ENCODE measurements at places on chromosomes 12 and 14.

DNA sequence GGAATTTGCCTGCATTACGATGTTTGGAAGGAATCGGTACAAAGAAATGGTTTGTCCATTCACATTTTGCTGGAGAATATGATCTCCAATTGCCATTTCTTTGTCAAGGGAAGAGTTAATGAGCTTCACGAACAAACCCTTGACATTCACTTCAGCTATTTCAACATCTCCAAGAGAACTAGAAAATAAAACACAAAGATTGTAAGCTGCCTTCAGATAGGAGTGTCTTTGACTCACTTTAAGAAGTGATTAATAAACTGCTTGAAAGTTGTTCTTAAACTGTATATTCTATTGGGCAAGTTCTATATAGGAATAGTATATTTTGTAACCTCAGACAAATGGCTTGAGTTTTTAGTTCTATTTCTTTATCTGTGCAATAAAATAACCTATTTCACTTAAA is 26.3 kb downstream of the LMNTD1 start:
- no peak for DNase-seq

- DNase-seq: no peak
These were observed 67.7 kb downstream of the BCL2L14 start for GRCh38 chr12:12138203-12139154.

- peak; percentile 63 for DNase-seq
These were observed 13.1 kb downstream of the COPZ1 start for GRCh38 chr12:54337854-54338650.

DNA sequence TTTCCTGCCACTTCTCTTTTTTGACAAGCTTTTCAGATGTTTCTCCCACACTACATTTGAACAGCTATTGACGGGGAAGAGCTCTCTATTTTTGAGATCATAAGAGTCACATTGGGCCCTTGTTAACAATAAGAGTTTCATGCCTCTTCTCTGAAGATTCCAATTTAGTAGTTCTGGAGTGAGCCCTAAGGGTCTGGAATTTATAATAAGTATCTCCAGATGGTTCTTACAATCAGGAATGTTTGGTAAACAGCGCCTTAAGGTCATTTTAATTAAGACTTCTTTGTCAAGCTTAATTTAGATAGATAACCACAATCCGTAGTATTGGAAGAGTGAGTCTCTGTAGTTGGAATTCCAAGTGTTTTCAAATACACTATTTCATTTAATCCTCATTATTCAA is 60.6 kb upstream of the HECTD1 start:
- DNase-seq: no peak

DNA sequence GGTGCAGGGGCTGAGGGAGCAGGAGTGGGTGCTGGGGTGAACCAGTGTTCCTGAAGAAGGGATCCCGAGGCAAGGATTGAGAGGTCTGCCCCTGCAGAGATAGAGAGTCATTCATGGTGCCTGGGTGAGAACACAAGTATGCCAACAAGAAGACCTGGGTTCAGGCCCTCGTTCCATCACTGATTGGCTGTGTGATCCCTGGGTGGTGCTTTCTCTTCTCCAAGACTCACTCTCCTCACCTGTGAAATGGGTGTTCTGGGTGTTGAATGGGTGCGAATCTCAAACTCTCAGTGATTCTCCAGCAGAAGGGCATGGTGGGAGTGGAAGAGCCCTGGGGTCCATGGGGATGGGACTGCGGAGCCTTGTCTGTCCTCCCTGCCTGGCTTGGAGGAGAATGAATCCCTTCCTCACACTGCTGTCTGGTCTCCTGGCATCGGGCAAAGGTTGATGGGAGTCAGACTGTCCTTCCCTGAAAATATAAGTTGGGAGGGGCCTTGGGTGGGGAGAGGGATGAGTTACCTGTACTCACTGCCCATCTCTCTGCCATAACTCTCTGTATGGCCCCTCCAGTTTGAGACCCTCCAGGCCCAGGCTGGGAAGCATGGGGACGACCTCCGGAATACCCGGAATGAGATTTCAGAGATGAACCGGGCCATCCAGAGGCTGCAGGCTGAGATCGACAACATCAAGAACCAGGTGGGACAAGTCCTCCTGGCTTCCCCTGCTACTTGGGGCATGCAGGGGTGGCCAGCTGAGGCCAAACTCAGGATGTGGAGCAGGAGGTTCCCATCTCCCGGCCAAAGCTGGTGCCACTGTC is 9.6 kb downstream of the KRT7 start:
- DNase-seq: no peak

GRCh38 chr12:115998794-115999478 is 278.6 kb downstream of the MED13L start:
- no peak for DNase-seq

- peak; percentile 89 for DNase-seq
These were observed 208.7 kb downstream of the KITLG start for GRCh38 chr12:88371416-88372183.

DNA sequence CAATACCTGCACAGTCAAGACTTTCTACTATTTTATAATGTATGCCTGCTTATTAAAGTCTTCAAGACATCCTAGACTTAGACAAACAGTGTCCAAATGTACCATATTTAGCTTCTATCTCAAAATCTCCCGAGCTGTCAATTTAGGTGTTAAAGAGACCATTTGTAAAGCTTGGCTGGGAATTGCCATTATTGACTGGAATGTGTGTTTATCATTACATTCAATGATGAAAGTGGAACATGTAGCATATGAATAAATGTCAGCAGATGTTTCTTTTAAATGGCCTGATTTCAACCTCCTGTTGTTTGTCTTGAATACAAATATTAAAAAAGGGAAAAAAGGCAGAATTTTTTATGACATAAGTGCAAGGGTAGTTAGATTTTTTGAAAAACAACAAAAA is 572.3 kb downstream of the PRKD1 start:
- no peak for DNase-seq

GRCh38 chr12:57058454-57058853 is 8.5 kb upstream of the MYO1A start:
- no peak for DNase-seq

DNA sequence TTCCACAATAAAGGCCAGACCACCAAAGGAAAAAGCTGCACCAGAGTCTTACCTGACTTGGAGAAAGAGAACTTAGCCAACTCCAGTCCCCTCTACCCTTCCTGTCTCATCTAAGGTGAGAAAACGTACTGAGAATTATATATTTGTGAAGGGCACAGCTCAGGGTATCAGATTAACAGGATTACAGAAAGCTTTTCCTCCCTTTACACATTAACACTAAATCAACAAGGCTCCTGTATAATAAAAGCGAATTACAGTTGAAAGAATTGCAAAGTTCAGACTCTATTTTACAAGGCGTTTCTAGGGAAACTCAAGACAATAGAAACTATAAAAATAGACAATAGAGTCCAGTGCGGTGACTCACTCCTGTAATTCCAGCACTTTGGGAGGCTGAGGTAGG is 82.7 kb upstream of the RPL10L start:
- no peak for DNase-seq

- DNase-seq: no peak
These were observed 80.2 kb downstream of the ANO6 start for GRCh38 chr12:45296046-45296586.

GRCh38 chr14:91956616-91957015 is 9.1 kb upstream of the FBLN5 start:
- DNase-seq: no peak

GRCh38 chr12:114700392-114701103 is 16.6 kb upstream of the TBX3 start:
- no peak for DNase-seq

DNA sequence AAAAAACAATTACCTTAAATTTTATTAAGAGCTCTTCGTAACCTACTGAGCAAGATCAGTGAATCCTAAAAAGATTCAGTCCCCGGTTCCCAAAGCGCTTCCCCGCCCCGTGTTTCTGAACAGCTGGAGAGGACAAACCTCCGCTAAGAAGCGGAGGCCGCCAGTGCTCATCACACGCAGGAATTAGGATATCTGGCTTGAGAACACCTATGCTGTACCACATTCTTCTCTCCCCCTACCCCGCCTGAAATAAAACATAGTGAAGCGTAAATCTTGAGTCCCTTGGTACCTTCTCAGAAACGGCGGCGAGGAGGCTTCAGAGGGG is 774 bp upstream of the WDR20 start:
- peak; percentile 48 for DNase-seq

- DNase-seq: peak; percentile 84
These were observed 52.6 kb downstream of the SEC23A start for GRCh38 chr14:39050389-39050788.

- DNase-seq: no peak
These were observed 38.9 kb downstream of the C14orf132 start for GRCh38 chr14:96077983-96078624.

- DNase-seq: no peak
These were observed 196.1 kb downstream of the SLC15A4 start for GRCh38 chr12:128627659-128628058.

- DNase-seq: no peak
These were observed 282.9 kb upstream of the FLRT2 start for GRCh38 chr14:85247071-85247470.

DNA sequence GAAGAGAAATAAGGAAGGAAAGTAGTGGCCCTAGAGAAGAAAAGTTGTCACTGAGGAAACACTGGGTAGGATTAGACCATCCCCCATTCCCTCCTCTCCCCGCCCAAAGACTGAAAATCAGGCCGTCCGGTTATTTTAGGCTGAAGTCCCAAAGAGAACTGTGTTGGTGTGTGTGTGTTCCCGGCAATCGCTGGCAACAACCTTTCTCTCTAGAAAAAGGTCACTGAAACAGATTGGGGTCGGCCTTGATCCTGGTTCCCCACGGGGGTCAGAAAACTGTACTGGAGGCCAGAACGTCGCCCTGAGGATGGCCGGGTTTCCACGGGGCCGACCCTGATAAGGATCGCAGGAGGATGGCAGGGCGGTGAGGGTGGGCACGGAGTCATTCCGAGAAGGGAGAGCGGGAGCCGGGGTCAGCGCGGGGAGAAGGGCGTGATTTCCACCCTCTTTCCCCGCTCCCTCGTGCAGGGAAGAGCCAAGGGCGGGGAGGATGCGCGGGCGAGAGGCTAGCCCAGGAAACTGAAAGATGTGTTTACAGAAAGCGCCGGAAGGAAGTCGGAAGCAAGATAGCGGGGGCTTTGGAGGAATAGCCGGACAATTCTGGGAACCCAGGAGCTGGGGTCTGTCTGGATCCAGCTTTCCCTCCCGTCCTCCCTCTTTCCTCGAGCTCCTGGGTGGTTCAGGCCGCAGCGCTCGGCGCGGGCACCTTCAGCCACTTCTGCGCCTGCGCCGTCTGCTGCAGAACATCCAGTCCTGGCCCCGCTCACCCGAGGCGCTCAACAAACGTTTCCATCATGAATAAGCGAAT is 25.3 kb upstream of the SPTLC2 start:
- DNase-seq: peak; percentile 82

- DNase-seq: peak; percentile 48
These were observed 28.5 kb downstream of the CPM start for GRCh38 chr12:68904351-68904962.

DNA sequence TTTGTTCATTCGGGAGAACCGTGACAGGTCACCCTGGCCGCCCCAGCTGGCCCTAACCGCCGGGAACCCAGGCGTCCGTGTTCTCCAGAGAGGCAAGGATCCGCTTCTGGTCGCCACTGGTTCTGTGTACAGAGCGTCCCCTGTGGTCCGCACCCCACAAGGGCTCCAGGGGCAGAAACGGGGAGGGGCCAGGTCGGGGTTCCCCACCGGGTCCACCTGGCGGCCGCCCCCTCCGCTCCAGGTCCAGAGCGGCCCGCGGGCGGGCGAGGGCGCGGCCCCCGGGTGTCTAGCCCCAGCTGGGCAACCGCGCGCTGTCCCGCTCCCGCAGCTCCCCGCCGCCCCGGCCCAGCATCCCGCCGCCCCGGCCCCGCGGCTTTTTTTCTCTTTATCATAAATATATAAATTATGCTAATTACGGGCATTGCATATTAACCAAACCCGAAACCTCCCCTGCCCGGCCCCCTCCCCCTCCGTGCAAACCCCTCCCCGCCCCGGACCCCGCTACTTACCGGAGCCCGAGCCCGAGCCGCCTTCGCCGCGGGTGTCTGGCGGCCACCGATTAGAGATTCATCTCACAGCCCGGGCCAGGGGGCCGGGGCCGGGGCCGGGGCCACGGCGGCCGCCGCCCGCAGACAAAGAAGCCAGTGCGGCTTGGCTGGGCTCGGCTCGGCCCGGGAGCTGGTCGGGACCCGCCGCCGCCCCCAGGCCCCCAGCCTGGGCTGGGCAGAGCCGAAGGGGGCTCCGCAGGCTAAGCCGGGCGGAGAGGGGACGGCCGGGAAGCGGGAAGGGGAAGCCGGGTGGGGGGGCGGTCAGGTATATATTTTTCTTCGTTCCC is 512 bp downstream of the POU6F1 start:
- DNase-seq: peak; percentile 64

DNA sequence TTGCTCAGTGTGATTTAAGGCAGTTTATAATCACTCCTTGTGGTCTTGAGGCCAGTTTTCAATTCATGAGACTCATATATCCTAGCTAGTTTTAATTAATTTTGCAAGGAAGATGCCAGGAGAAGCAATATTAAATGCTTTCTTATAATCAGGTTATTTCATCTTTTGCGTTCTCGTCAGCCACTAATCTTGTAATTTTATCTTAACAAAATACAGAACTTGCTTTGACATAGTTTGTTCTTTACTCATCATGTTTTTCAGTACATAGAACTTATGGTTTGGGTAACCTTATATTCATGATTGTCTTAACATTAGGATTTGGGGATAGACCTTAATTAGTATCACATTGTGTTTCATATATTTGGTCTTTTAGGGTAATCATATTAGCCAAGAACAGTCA is 76.0 kb downstream of the LIN52 start:
- DNase-seq: no peak

- no peak for DNase-seq
These were observed 50.3 kb downstream of the HECTD4 start for GRCh38 chr12:112331886-112332285.

DNA sequence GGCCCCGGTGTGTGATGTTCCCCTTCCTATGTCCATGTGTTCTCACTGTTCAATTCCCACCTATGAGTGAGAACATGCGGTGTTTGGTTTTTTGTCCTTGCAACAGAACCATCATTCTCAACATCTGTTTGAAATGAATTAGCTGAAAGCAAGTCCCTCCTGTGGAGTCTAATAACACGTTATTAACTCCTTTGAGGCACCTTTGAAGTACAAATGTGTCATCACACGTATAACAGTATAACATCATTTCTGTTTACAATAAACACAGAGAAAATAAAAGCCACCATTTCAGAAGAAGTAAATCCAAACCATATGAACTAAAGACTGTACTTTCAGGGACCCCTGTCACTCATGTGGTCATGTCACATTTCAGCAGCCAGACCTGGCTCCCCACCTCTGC is 198.5 kb downstream of the STXBP6 start:
- no peak for DNase-seq

GRCh38 chr14:30620178-30620577 is 1.9 kb upstream of the SCFD1 start:
- peak; percentile 63 for DNase-seq

GRCh38 chr14:51897791-51898355 is 37.5 kb downstream of the GNG2 start:
- DNase-seq: no peak

GRCh38 chr14:100589071-100589759 is 2.0 kb upstream of the BEGAIN start:
- DNase-seq: no peak

DNA sequence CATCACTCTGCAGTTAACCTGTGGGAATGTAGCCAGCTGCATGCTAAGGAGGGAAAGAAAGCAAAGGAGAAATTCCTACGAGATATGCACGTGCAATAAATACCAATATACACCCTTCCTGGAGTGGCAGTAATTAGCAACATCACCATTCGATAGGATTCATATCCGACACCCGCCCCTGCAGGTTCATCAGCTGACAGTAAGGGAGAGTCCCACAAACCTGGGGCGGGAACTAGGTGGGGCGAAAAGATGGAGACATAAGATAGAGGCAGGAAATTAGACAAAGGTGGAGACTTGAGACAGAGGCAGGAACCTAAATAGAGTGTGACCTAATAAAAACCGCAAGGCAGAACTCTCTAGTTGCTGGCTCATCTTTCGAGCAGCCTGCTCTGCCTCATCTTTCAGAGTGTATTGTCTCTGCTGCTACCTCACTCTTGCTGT is 51.6 kb downstream of the PLEKHG3 start:
- DNase-seq: peak; percentile 51
